ENCODE measurements at places on chromosomes 4 and X.

DNA sequence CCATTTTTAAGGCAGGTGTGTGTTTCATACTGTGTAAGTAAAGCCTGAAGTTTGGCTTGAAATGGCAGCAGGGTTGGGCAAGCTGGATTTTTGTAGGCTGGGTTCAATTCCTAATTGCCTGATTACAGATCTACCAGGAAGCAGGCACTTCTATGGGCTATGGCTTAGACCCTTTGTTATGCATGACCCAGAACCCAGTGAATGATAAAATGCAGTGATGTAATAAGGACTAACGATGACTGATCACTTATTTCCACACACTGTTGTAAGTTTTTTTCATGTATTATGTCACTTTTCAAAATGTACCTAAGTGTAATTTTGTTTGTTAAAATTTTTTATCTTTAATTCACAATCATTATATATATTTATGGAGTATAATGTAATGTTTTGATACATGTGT lies 8.6 kb downstream of the LANCL3 start:
- no peak for DNase-seq

DNA sequence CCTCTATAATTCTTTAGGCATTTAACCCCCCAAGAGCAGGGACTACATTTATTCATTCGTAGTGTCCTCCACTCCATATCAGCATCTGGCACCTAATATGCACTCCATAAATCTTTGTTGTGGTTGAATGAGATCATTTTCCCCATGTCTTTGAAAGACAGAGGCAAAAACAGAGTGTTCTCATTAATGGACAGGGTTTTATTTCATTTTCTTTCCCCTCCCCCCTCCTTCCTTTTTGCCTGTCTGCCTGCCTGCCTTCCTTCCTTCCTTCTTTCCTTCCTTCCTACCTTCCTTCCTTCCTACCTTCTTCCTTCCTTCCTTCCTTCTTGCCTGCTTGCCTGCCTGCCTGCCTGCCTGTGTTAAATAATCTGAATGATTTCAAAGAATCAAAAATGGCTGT lies 83.2 kb downstream of the SHROOM3 start:
- DNase-seq = no peak

DNA sequence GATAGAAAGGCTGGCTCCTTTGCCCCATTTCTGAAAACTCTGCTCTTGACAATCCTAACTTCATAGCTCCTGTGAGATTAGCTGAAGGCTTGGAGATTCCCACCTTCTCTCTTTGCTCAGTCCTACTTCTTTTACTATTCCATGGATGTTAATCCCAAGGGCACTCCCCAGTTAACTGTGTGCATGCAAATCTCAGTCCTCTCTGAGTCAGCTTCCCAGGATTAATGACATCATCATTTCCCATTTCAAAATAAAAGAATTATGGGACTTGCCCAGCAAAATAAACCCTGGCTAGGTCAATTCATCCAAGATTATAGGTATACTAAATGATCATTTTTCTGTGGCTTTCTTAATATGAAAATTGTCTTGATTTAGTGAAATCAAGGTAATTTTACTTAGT lies 328.6 kb upstream of the NR3C2 start:
- DNase-seq = no peak

DNA sequence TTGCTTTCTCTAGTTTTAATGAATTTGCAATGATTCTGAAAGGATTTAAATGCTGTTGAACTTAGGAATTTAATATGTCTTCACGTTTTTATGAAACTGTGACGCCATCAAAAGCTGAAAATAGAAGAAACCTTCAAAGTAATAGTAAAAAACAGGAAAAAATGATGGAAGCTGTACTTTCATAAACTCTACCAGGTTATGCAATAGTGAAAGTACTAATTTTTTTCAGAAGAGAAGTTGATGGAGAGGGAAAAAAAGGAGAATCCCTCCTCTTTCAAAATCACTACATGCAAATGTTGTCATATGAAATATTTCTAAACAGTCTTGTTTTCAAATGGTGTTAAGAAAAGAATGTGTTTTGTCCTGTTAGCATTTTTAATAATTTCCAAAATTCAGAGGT lies 73.6 kb downstream of the ZNF330 start:
- DNase-seq = no peak

DNA sequence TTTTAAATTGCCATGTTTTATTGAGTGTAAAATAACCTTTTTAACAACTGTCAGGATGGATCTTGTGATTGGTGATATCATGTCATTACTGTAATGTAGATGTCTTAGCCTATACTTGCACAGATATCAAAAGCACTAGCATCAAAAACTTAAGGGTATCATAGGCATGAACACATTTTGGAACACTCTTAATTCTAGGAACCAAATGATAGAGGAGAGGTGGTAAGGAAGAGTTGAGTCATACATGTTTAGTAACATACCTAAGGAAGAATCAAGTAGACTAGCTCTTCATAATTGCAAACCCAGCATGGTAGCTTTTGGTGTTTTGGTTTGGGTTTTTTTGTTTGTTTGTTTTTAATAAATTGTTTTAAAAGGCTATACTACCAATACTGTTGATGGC lies 43.4 kb downstream of the SMARCAD1 start:
- DNase-seq = no peak

DNA sequence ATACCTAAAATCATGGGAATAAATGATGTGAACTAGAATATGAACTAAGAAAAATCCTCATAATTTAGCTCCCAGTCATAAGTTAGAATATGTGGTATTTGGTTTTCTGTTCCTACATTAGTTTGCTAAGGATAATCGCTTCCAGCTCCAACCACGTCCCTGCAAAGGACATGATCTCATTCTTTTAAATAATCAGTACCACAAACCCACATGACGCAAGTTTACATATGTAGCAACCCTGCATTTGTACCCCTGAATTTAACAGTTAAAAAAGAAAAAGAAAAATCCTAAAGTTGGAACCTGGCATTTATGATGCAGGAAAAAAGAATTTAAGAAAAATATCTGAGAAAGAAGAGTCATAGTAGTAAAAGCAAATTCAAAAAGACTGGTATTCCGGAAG lies 13.3 kb downstream of the UBA6 start:
- DNase-seq = no peak

DNA sequence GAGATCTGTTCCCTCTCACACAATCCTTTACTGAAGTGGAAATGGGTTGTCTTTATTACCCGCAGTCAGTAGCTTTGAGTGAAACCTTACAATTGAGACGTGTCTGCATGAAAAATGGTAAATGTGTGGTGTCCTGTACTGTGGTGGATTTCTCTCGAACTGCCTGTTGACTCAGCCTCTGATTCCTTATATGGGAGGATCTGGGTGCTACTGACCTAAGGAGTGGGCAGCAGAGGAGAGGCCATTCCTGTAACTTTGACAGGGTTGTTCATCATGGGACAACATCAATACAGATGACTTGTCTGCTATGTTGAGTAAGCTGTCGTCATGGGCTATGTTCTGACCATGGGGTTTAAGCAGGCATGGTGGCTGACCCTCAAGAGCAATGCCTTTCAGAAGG lies 159.6 kb upstream of the WDR1 start:
- DNase-seq = no peak

- no peak for DNase-seq
Observed at GRCh38 chrX:106710771-106711170, 15.7 kb upstream of the RNF128 start.

GRCh38 chr4:32569861-32570260 lies 1849.7 kb downstream of the PCDH7 start:
- DNase-seq = no peak

GRCh38 chrX:69093960-69094871 lies 71.0 kb downstream of the PJA1 start:
- peak; percentile 42 for DNase-seq

DNA sequence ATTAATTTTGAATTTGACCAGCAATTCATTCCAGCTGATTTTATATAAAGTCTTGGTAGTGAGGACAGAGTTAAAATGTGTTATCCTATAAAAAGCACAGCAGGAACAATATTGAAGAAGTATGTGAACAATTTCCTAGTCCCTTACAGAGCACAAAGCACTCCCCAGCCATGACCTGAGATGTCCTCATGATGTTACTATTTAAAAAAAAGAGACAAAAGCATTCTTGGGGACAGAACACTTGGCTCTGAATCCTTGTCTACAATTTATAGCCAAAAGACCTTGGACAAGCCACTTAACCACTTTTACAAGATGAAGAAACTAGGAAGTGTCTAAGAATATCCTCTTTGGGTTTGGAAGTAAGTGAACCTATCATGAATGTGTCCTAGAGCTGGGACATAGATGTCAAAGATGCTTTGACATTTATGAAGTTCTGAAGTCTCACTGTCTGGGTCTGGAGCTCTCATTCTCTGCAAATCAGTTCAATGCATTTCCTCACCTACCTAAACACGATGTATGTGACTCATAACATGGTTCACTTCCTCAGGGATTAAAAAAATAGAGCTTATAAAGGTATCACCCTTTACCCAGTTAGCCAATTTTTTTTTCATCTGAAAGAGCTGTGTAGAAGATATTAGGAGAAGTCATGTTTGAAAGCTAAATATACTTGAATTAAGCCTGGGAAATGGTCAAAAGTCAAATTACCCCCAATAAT lies 61.4 kb downstream of the IGFBP7 start:
- no peak for DNase-seq

GRCh38 chrX:72621625-72622485 lies 49.2 kb upstream of the HDAC8 start:
- no peak for DNase-seq

DNA sequence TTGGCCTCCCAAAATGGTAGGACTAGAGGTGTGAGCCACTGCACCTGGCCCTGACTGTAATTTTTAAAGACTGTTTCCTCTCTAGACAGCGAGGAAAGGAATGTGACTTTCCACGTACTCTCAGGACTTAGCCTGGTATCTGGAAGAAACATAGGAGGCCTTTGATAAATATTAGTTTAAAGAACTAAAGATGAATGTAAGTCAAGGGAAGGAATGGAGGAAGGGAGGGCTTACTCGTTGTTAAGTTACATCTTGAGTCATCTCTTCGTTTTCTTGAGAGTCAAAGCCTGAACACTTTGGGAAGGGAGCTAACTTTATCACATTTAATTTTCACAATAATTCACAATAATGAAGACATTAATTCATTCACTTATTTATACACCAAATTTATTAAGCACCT lies 7.2 kb upstream of the LNX1 start:
- DNase-seq = no peak

DNA sequence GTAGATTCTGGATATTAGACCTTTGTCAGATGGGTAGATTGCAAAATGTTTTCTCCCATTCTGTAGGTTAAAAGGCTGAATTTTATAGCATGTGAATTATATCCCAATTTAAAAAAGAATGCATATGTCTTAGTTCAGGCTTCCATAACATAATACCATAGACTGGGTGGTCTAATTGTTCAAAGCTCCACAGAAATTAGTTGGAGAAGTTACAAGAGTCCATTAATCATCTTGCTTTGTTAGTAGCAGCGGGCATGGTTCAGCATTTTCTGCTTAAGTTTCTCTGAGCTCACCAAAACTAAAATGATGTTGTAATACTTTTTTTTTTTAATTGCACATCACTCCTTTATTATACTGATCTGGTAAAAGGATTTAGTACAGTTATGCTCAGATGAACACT lies 1.8 kb downstream of the PGAM4 start:
- DNase-seq = no peak

DNA sequence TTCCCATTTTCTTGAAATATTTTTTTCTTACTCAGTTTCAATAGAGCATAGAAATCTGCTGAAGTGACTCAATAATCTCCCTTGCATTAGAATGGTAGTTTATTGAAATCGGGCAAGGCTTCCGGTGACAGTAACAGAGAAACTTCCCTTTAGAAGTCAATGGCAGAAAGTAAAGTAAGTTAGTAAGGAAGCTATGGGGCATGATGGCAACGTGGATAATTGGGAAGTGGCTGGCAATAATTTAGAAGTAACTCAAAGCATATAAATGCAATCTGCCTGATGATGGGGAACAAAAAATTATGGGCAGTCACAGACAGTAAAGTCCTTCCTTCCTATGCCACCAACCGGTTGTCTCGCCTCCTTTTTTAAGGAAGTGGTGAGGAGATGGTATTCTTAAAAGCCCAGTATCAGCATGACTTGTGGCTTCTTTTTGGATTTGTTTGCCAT lies 7.6 kb downstream of the CYBB start:
- no peak for DNase-seq

DNA sequence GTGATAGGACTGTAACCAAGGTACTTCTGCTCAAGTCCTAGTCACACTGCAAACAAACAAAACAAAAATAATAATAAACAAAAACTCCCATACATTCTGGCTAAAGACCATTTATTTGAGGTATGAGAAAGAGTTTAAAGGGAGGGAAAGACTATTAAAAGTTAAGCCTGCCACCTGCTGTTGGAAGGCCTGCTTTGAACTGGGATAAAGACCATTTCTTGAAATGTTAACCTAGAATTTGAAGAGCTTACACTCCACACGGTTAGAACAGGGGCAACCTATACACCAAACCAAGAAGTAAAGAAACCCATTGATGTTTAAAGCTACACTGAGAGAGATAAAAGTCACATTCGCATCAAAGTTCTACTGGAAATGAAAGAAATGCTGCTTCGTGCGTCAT lies 548.7 kb upstream of the DIPK2B start:
- no peak for DNase-seq

DNA sequence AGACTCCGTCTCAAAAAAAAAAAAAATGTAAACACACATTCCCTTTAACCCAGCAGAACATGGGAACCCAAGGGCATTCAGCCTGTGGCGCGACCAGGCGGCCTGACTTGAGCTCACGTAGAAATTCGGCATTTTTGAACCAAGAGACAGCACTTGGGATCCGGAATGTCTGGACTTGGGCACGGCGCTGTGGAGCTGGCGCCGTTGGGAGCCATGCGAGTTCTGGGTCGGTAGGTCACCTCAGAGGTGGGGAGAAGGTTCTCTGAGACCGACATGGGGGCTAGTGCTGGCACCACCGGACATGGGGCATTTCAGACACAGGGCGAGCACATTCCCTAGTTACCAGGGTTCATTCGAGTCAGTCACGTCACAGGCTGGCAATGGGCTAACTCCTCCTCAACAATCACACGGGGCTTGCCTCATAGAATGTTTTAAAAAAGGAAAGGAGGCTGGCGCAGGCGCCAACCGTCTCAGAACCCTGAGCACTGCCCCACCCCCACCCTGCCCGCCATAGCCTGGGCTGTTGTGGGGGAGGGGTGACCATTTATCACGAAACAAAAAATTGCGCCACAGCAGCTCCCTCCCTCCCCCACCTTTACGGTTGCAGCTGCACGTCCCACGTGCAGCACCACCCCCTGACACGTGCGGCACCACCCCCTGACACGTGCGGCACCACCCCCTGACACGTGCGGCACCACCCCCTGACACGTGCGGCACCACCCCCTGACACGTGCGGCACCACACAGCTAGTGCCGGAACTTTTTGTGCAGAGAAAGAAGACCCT lies at the start of gene TEX28:
Gene TEX28 (minus strand): TSS at position 334 of the 784 bp plus-strand sequence. CDS start 3,007 bp downstream, outside the sequence.
- DNase-seq = no peak

- DNase-seq = no peak
Observed at GRCh38 chr4:146260521-146260920, 46.2 kb downstream of the REELD1 start.

- DNase-seq = no peak
Observed at GRCh38 chr4:56289934-56290333, 97.4 kb downstream of the AASDH start.

DNA sequence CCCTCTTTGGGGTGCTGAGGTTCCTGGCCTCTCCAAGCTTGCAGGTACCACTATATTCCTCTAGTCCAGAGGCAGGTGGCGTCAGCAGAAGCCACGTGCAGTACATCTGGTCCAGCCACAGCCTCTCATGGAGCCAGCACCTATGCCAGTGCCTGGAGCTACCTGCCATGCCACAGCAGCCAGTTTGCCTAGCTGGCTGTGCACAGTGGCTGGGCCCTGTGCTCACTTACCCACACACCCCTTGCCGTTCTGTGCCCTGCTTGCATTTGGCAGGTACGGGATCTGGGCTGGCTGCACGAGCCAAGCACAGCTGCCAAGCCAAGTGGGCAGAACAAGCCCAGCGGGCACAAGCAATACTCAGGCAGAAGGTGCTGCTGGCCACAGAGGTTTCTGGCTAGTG lies 601.1 kb downstream of the EPHA5 start:
- no peak for DNase-seq

Data from 8988T (cell line).